ENCODE measurements at places on chromosomes 13 and 19.

DNA sequence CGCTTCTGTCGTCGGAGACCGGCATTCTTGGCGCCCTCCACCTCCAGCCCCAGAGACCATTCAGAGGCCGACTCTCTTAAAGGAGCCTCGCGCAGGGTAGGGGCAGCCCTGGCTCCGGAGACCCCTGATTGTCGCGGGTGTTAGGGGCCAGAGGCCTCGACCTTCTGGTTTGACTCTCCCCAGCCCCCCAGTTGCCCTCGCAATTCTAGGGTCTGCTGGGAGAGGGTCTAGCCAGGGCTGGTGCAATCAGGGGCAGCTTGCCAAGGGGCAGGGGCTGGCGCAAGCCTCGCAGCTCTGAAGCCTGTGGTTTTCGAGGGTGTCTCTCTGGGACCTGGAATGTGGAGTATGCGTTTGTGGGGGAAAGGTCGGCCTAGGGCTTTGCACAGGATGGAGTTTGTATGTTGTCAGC, 1.6 kb upstream of the SLC7A10 start:
- DNase-seq: peak; percentile 90

GRCh38 chr13:114145256-114145655, 12.8 kb upstream of the RASA3 start:
- no peak for DNase-seq

- no peak for DNase-seq
Measured at GRCh38 chr13:50928102-50928501, 18.5 kb downstream of the RNASEH2B start.

GRCh38 chr19:56118666-56119581, 2.2 kb downstream of the ZNF787 start:
- no peak for DNase-seq

GRCh38 chr19:13055213-13056051, 47.2 kb downstream of the LYL1 start:
- DNase-seq: peak; percentile 93

GRCh38 chr13:59522652-59523051, 641.1 kb downstream of the DIAPH3 start:
- no peak for DNase-seq

DNA sequence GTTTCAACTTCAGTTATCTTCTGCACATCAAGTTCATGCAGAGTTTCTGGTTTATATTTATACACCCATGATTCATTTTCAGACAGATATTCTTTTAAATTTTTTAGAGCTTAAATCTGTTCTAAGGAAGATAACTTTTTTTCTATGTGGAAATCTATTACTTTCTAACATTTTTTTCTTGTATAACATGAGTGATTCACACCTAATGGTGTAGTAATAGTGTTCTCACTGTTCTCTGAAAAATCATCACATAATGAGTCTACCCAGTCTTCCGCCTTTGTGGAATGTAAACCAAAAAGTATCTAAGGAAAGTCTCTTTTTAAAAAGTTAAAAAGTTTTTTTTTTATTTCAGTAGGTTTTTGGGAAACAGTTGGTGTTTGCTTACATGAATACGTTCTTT, 70.8 kb downstream of the FNDC3A start:
- peak; percentile 59 for DNase-seq

DNA sequence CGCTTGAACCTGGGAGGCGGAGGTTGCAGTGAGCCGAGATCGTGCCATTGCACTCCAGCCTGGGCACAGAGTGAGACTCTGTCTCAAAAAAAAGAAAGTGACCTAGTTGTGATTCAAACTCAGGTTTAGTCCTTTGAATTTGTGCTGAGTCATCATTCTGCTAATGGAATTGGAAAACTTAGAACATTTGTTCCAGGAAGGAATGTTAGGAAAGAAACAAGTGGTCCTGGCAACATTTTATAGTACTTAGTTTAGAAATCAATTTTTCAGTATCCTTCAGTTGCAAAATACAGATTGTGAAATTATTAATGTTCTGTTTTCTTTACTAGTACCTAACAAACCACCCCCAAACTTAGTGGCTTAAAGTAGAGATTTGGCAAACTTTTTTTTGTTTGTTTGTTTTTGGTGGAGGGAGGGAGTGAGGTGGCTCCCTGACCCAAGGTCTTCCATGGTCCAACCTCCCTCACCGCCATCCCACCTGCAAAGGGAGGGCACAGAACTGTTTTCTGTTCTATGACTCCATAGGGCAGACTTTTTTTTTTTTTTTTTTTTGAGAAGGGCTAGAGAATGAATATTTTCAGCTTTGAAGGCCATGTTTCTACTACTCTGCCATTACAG, 9.2 kb upstream of the SULT2A1 start:
- DNase-seq: no peak

GRCh38 chr13:68057836-68058235, 827.7 kb upstream of the PCDH9 start:
- peak; percentile 45 for DNase-seq

Measured in iris pigment epithelial cell (primary cell).